ENCODE measurements at places on chromosomes 5 and 9.

- no peak for DNase-seq
These were observed 1995.6 kb upstream of the CDH6 start for GRCh38 chr5:29197631-29198454.

- DNase-seq = no peak
These were observed 814 bp downstream of the KIF12 start for GRCh38 chr9:114098021-114098935.

- no peak for DNase-seq
These were observed 458.6 kb downstream of the ZSWIM6 start for GRCh38 chr5:61790678-61791077.

DNA sequence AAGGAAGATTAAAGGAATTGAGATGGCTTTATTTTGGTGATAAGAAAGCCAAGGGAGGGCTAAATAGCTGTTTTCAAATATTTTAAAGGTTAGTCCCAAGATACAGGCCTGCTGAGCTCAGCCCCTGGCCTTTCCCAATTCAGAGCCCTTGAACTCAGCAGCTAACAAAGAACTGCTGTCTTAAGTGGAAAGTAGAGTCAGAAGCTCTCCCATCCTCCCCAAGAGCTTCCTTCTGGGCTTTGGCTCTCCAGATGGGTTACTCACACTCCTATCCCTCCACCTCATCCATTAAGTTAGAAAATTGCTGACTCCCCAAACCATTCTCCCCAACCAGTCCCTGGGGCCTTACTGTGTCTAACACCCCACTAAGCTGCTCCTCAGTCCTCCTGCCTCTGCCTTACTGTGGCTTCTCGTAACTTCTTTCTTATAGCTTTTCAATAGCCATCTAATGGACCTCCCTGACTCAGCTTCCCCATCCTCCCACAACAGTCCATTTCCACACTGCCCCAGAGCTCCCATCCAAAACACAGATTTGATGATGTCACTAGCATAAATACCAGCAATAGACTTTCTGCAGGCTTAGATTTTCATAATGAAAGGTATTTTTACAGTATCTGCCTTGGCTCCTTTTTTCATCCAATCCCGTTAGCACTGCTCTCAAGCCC lies 239.1 kb downstream of the ENC1 start:
- DNase-seq = no peak

DNA sequence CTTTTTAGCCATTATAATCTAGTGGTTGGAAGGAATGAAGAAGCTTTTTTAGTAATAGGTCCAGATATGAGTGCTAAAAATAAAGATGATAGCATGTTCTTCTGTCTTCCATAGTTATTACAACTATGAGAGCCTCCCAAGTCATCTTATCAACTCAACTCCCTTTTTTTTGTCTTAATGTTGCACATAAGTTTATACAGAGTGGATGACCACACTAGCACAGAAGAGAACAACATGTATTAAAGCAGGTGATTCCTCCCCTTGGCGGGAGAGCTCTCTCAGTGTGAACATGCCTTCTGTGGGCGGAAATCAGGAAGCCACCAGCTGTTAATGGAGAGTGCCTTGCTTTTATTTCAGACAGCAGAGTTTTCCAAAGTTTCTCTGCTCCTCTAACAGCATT lies 40.1 kb upstream of the STX17 start:
- no peak for DNase-seq

- DNase-seq = no peak
These were observed 166.8 kb downstream of the HSD17B3 start for GRCh38 chr9:96135076-96135752.

DNA sequence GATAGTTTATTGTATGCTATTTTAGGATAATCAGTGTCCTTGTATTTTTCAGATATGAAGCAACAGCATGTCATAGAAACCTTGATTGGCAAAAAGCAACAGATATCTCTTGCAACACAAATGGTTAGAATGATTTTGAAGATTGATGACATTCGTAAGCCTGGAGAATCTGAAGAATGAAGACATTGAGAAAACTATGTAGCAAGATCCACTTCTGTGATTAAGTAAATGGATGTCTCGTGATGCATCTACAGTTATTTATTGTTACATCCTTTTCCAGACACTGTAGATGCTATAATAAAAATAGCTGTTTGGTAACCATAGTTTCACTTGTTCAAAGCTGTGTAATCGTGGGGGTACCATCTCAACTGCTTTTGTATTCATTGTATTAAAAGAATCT lies 14.5 kb downstream of the CCT5 start:
- no peak for DNase-seq

DNA sequence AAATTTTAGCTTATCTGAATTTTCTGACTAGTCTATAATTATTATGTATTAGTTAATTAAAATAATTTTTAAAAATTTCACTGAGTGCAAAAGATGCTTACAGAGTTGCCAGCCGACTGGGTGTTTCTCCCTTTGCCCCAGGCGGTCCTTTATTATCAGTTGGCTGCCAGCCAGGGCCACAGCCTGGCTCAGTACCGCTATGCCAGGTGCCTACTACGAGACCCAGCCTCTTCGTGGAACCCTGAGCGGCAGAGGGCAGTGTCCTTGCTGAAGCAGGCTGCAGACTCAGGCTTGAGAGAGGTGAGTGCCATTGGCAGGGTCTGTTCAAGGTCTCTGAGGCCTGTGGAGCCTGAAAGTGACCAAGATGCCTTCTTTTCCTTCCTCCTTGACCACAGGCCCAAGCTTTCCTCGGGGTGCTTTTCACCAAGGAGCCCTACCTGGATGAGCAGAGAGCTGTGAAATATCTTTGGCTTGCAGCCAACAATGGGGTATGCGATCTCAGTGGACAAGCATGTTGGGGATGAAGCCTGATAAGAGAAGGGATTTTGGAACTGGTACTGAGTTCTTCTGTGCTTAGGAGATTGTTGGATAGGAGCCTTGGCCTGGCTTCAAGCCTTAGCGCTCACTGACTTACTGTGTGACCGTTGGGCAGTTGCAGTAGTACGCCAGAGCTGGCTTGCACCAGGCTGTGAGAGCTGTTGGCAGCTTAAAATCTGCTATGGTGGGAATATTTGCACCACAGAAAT lies 10.6 kb downstream of the DELE1 start:
- DNase-seq = no peak

DNA sequence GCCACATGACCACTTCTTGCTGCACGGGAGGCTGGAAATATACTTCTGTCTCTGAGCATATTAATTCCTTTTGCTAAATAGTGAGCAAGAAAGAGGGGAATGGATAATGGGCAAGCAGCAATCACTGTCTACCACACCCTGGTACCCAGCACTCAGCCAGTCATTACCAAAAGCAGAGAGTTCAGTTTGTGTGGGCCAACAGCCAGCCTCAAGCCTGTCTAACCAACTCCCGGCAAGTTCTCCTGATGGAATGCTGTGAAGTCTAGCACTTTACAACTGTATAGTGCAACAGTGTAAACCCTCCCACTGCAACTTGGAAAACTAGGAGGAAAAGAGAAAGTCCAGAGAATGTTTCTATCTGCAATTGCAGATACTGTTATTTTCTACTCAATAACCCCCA lies 47.8 kb downstream of the PLK2 start:
- no peak for DNase-seq

- no peak for DNase-seq
These were observed 153.1 kb downstream of the SNCAIP start for GRCh38 chr5:122465031-122465577.

- no peak for DNase-seq
These were observed 58.6 kb downstream of the ENC1 start for GRCh38 chr5:74581988-74582365.

DNA sequence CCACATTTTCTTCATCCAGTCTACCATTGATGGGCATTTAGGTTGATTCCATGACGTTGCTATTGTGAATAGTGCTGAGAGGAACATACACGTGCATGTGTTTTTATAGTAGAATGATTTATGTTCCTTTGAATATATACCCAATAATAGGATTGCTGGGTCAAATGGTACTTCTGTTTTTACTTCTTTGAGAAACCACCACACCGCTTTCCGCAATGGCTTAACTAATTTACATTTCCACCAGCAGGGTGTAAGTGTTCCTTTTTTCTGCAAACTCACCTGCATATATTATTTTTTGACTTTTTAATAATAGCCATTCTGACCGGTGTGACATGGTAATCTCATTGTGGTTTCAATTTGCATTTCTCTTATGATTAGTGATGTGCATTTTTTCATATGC lies 82.2 kb upstream of the RFX3 start:
- no peak for DNase-seq

- DNase-seq = no peak
These were observed 18.7 kb upstream of the NRARP start for GRCh38 chr9:137320555-137321384.

DNA sequence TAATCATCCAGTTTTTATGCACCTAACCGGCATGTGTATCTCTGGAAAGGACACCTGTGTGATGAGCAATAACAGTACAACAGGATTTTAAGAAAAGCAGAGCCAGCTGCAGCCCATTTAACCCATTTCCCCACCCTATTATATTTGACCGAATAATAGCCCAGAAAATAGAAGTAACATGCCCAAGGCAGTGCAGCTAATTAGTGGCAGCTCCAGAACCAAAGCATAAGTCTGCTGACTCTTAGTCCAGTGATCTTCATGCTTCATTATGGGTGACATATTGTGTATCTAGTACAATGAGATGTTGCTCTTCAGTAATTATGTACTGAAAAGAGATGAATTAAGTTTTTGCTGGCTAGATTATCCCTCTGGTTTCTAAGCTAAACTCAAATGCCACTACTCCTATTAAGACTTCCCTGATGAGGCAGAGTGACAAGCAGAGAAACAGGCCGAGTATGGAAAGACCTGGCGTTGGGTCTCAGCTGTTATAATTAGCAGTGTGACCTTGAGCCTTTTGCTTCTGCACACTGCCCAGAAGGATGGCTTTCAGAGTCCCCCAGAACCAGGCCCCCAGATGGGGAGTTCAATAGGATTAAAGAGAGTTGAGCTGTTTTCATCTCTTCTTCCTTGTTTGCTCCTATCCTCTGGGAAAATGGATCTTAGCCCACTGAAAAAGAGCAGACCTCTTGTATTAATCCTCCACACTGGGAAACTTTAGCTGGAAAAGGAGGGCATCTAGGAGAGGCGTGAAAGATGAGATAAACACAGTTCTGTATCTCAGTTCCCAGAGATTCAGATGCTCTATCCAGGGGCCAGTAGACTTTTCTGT lies 10.8 kb upstream of the C1QTNF3 start:
- DNase-seq = no peak

GRCh38 chr5:26763215-26763614 lies 275.2 kb downstream of the CDH9 start:
- DNase-seq = no peak

DNA sequence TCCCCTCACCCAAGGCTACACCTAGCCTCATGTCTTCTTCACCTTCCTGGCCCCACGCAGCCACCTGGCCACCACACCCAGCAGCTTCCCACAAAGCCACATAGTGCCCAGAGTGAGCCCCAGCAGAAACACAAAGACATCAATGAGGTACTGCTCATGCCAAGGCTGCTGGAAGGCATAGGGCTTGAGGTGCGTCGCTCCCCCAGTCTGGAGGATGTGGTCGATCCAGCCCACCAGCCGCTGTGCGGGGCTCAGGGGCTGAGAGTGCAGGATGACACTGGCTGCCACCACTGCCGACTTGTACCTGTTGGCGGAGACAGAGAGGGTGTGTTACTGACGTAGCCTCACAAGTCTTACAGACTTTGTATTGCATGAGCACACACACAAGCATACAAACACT lies 15.8 kb upstream of the CAPSL start:
- no peak for DNase-seq

DNA sequence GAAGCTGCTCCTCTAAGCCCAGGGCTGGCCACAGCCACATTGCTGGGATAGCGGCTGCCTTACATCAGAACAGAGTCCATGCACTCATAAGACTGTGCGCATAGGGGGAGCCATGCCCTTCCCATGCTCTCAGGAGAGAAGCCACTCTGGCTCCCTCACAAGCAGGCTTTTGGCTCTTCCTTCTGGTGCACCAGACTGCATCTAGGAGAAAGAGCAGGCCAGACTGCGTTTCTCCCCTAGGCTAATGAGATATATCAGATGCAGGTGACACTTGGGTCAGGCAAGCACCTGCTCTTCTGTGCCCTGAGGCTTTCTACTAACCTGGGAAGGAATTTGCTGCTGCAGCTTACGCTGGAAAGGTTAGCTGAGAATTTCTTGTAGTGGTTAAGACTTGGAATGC lies 43.2 kb upstream of the BRINP1 start:
- DNase-seq = no peak

DNA sequence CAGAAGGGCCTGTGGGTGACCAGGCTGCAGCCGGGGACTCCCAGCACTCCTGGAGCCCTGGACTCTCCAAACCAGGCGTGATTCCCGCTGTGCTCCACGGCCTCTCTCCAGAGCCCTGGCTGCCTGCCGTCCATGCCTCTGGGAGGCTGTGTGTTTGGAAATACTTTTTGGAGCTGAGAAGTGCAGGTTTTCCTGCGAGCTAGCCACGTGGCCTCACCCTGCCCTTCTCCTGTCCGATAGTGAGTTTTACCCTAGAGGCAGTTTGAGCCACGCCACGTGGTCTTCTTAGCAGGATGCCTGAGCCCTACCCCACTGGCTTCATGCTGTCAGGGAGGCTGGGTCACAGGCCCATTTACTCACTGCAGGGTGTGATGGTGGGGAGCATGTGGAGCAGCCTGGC lies 71.3 kb downstream of the COL5A1 start:
- DNase-seq = no peak

- no peak for DNase-seq
These were observed 490.2 kb downstream of the EBF1 start for GRCh38 chr5:158609333-158610050.

DNA sequence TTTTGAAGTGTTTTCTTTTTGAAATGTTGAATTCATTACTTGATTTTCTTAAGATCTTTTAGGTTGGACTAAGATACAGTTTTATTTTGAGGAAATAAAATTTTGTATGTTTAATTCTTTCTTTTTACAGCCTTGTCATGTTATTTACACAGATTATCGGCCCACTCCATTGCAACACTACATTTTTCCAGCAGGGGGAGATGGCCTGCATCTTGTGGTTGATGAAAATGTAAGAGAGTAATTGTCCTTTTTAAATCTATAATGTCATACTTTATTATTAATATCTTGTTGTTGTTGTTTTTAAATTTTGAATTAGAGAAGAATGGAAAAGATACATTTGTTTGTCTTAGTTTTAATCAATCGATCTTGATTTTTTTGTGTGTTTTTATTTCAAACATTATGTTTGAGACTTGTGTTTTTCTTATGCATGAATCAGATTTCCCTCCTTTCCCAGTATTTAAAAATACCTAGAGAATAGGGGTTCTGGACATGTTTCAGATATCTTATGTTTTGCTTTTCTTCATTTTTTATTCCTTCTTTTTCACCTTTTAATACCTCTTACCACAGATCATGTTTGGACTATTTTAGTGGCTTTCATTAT lies 36.7 kb downstream of the MTREX start:
- DNase-seq = peak; percentile 66

DNA sequence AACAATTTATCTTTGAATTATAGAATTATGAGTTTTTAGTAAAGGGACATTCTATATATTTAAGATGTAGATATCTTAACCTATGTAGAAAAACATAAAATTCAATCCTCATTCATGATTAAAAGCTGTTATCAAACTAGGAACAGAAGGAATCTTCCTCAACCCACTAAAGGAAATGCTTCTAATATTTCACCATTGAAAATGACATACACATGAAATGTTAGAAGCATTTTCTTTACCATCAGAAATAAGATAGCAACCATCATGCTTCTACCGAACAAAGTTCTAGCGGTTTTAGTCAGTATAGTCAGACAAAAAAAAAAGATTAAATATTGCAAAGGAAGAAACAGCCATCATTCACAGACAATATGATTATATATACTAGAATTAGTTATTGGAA lies 32.2 kb downstream of the SHOC1 start:
- DNase-seq = no peak

Measured in globus pallidus (tissue), 1 donor.